ENCODE measurements at places on chromosomes 2 and 18.
A peak's percentile ranks its signal among the peaks of the same experiment; 100 is the strongest.

DNA sequence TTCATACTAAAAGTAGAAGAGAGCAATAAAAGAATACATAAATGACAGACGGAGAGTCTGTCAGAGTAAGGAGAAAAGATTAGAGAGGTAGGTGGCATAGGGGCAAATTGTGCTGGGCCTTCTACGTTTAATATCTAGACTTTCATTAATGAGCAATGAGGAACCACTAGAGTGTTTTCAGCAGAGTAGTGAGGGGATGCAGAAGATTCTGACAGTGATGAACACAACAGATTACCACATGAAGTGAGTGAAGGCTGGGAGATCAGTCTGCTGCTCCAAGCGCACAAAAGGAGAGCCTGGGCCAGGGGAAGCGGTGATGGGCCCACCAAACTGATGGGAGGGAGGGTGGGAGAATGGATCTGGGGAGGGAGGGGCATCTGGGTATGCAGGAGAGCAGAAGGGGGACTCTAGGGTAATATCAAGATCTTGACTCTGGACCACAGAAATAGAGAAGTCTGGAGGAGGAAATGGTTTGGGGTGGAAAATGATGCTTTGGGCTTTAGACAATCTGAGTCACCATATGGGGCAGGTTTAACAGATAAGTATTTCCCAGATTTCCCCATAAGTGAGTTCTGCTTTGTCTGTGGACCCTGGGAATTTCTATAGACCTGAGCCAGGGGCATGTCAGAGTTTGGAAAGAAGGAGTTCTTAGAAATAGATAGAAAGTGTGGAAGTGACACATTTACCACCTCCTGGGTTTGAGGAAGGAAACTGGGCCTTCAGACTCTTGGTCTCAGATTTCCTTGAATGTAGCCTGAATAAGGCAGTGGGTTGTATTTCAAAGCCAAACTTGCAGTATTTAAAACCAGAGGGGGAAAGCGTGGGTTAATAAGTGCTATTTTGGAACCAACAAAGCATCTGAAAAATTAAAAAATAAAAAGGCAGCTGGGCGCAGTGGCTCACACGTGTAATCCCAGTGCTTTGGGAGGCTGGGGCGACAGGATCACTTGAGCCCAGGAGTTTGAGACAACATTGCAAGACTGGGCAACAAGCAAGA is 15.0 kb upstream of the IL1A start:
- no peak for DNase-seq

- no peak for DNase-seq
Measured at GRCh38 chr2:28684142-28684858, 67.3 kb upstream of the PPP1CB start.

- DNase-seq, result no peak
Measured at GRCh38 chr2:179441551-179441950, 176.9 kb upstream of the SESTD1 start.

DNA sequence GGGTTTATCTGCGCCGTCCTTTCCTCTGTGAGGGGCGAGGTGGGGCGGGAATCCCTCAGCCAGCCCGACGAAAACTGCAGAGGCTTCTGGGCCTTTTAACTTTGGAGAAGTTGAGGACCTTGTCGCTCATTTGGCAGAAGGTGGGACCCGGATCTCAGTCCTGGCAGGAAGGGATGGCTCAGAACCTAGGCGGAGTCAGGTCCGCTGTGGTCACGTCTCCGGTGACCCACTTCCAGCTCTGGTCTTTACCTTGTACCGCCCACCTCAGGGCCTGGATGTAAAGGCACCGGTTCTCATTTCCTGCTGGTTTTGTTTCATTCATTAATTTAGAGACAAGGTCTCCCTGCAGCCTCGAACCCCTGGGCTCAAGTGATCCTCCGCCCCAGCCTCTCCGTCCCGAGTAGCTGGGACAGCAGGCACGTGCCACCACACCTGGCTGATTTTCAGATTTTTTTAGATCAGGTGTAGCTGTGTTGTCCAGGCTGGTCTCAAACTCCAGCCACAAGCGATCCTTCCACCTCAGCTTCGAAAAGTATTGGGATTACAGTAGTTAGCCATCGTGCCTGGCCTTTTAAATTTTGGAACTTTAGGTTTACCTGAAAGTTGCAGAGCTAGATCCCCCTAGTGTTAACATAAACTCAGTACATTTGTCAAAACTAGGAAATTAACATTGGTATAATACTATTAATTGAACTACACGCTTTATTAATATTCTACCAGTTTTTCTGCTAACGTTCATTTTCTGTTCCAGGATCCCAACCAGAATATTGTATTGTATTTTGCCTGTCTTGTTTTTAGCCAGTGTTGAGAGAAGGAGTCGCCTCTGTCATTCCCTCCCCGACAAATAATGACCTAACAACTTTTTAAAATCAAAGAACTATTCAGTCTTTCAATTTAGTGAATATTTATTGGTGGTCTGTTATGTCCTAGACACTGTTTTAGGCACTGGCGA is 852 bp downstream of the POLI start:
- DNase-seq, result peak; percentile 11

- no peak for DNase-seq
Measured at GRCh38 chr2:151205571-151205970, 56.1 kb downstream of the RBM43 start.

- no peak for DNase-seq
Measured at GRCh38 chr2:156538083-156538504, 101.9 kb downstream of the GPD2 start.

Data from stimulated activated CD8-positive, alpha-beta memory T cell treated with anti-CD3 and anti-CD28 coated beads, Interleukin-15, amount 100 ng/mL, for 1 hour (primary cell).